ENCODE measurements at places on chromosomes 11 and 22.

DNA sequence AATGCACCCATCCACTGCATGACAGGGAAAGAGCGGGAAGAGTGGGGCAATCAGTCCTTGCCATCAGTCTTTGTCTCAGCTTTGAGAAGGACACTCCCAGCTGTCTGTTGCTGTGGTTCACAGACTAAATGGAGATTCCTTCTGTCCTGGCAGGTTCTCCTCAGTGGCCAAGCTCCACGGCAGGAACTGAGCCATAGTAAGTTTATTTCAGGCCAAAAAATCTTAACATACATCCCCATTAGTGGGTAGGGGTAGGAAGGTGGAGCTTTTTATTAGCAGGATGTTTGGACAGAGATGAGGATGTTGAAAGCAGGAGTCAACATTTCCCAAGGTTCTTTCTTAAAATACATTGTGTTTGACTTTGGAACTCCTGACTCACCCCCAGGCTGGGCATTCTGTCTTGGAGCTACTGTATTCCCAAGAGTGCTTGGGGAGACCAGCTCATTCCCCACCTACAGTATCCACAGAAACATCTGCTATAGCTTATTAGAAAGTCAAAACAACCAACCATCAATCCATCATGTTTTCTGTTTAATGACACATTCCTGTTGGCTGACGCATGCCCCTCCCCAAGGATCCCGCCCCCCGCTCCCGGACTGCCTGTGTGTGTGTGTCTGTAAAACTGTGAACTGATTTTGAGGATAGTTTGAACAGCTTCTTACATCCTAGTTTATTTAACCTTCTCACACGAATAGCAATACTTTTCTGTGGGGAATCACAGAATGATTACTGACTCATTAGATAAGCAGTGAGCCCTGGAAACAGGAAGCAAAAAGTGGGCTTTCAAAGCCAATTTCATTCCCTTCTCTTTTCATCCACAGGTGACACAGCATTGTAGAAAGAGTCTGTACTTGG, 109.5 kb downstream of the CCDC81 start:
- no peak for DNase-seq

- DNase-seq, result no peak
Measured at GRCh38 chr11:130102301-130103249, 32.9 kb downstream of the APLP2 start.

GRCh38 chr11:30006876-30007275, 10.0 kb downstream of the KCNA4 start:
- DNase-seq, result no peak

DNA sequence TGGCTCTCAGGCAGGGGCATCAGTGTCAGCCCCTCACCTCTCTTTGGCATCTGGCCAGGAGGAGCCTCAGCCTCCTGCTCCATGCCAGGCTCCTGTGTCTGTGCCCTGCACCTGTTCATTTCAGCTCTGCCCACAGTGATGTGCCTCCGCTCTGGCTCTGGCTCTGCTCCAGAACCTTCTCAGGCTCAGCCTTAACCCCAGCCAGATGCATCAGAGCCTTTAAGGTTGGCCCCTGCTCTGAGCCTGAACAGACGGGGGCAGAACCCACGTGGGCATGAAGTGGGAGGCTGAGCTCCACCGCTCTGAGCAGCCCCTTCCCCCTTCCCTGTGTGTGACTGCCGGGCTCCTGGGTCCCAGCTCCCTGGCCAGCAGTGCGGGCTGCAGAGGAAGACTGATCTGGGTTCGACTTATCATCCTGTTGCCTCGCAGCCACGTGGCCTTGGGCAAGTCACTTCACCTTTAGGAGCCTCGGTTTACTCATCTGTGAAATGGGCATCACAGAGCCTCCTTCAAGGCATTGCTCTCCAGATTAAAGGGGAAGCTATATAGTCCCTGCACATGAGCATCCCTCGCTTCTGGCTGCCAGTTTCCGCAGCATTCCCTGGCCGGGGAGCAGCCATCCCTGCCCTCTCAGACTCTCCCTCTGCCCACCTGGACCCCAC, 44.7 kb upstream of the RTL6 start:
- no peak for DNase-seq

DNA sequence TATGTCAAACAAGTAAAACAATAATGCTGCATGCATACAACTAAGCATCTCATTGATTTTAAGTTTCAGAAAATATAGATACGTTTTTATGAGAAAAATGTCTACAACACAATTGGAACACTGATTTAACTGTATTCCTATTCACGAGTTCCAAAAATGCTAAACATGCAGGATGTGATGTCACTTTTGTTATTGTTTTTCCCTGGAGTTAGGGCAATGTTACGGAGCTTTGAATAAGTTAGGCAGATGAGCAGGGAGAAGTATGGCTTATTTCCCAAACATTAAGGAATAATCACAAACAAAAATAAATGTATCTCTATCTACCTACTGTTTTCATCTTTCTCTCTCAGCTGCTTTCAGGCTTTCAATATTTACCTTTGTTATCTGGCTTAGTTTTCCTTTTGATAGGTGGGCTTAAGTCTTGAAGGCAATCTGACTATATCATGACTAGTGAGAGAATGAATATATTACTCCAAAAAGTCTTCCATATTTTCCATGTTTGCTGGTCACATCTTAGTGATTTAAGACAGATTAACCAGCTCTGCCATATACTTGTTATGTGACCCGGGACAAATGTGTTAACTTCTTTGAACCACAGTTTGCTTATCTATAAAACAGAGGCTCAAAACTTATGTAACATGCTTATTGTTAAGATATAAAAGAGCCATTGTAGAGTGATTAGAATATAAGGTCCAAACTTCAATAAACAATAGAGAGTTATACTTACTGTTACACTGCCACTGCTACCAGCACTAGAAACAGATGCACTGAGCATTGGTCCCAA, 854.4 kb upstream of the CCDC90B start:
- DNase-seq, result no peak

GRCh38 chr22:20508815-20509271, 1.4 kb downstream of the MED15 start:
- DNase-seq, result no peak

DNA sequence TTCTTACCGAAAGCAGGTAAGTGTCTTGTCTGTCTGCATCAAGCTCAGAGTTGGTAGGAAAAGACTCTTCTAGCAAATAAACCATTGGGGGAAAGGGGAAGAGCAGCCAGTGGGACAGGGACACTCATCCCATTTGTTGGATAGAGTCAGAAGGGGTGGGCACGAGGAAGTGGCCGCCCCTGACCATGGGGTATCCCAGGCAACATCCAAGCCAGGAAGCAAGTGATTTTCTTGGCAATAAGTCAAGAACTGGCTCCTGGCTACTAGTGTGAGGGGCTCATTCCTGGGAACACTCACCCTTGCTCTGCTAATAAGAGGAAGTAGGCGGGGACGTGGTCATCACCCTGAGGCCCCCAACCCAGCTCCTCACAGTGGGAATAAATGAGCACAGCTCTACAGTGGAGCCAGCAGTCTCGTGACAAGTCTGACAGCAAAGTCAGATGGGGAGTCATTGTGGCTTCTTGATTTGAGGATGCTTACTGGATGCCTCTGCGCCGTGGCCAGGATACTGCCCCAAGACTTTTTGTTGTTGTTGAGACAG, 6.7 kb downstream of the SLC25A18 start:
- DNase-seq, result no peak

DNA sequence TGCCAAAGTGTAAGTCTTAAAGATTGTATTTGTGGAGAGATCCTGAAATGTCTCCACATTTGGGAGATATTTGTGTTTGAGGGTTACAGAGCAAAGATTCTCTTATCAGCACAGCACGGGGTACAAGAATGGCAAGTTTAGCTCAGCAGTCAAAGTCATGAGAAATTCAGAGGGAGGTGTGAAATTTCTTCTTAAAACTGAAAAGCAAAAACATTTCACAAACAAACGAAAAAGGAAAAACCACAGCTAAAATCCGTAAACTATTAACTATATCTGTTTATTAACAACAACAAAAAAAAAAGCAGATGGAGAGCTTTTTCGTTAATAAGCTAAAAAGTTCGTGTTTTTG, 40.9 kb upstream of the ETS1 start:
- DNase-seq, result no peak

- no peak for DNase-seq
Measured at GRCh38 chr11:63845303-63845702, 6.4 kb downstream of the MARK2 start.
